ENCODE measurements at places on chromosomes 6 and 20. TPM values are rescaled to one million over a fixed set of nuclear protein-coding genes. Genes with fewer than 3 reads are reported as not detected.
A peak's percentile ranks its signal among the peaks of the same experiment; 100 is the strongest.

- peak; percentile 97 for DNase-seq
Measured at GRCh38 chr6:13395272-13396237, 67.2 kb upstream of the TBC1D7 start.

GRCh38 chr6:87104667-87105066 is 9.8 kb upstream of the CGA start:
- DNase-seq, result no peak

- no peak for DNase-seq
Measured at GRCh38 chr20:1390581-1391403, 2.1 kb downstream of the FKBP1A start.

GRCh38 chr20:13638162-13638495 is 603 bp downstream of the TASP1 start:
- DNase-seq, result no peak

DNA sequence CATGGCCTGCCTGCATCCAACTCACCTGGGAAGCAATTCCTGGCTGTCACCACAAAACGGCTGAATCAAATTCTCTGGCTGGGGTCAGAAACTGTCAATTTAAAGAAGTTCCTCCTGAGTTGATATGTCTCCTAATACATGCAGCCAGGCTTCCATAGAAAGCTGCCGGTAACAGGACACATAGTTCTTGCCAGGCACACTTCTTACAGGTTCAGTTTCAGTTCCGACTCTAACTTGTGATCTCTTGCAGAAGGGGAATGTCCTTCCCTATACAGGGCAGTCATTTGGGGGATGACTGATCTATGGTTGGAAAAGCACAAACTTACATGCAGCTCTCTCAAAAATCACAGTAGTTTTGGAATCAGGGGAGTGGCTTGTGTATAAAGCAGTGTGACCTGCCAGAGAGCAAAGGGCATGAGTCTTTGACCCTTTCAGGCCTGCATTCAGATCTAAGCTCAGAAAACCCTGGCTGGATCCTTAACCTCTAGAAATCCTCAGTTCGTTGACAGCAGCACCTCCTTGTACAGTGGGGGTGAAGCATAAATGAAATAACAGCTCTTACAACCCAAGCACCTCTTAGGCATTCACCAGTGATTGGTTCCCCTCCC is 195.6 kb downstream of the SCP2D1 start:
- no peak for DNase-seq

GRCh38 chr20:37845241-37845681 is 57.7 kb upstream of the VSTM2L start:
- no peak for DNase-seq

The HEY2 gene
- not detected for total RNA-seq

The ALDH8A1 gene
- total RNA-seq, result 0.27 TPM

The EYA2 gene
- not detected for total RNA-seq

The GPSM3 gene
- 58.7 TPM for total RNA-seq

All from hematopoietic multipotent progenitor cell (in vitro differentiated cells).